ENCODE measurements at places on chromosomes 3 and 15. TPM values are rescaled to one million over a fixed set of nuclear protein-coding genes. Genes with fewer than 3 reads are reported as not detected.

GOLGA6A gene
- total RNA-seq = not detected

DPH6 gene
- 11.9 TPM for total RNA-seq

GUCA1C gene
- not detected for total RNA-seq

DHFR2 gene
- total RNA-seq = 7.0 TPM

CLDN16 gene
- total RNA-seq = not detected
